Progenitor cell of endocrine pancreas (in vitro differentiated cells): ENCODE measurements at places on chromosomes 2 and 18. TPM values are rescaled to one million over a fixed set of nuclear protein-coding genes. Genes with fewer than 3 reads are reported as not detected.

The WDR7 gene
- 23.2 and 24.8 TPM in 2 replicates for total RNA-seq

DNA sequence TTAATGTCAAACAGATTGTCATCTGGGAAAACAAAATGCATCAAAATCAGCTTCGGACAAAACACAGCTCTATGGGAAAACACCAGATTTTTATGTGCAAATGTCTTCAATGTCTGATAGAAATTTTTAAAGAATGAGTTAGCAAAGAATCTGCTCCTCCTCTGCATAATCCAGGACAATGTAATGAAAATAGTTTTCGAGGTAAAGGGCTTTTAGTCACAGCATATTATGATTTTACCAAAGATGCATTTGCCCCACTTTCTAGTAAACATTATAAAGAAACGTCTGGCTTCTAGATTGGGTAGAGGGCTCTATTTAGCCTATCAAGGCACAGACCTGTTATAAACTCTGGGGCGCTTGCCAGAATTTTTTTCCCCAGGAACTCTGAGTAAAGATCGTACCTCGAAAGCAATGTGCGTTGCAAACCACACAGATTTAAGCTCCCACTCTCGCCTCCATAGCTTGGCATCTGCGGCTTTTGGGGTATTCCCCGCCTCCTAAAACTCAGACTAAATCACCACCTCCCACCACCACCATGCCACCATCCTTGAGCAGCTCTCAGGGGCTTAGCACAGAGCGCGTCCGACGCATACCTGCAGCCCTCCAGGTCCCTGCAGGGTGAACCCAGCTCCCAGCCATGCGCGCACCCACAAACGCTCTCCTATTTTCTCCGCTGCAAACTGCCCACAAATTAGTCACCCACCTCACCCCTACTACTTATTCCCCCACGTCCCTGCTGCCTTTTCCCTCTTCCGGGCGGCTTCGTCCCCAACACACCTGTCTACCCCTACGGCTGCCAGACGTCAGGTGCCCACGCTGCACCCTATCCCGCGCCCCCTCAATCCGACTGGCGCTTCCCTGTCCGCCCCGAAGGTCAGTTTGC is 829 bp downstream of the ACVR1C start:
- DNase-seq, result no peak

DNA sequence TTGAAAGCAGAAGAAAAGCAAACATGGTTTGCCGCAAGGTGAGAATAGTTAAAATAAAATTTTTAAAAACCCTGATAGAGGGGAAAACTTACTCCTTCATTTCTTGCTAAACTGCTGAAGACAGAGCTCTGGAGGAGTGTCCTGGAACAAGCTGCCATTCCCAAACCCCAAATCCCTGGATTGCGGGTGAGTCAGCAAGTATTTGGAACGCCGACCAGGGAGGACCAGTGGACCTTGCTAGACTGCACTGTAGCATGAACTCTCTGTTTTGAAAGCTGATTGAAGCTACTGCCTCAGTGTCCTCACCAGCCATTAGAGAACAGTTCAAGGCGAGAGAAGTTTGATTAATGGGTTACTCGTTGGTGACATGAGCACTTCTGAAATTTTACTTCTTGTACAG is 99.4 kb upstream of the RASGRP3 start:
- no peak for DNase-seq

The PLCL1 gene
- 41.1 and 48.3 TPM in 2 replicates for total RNA-seq

DNA sequence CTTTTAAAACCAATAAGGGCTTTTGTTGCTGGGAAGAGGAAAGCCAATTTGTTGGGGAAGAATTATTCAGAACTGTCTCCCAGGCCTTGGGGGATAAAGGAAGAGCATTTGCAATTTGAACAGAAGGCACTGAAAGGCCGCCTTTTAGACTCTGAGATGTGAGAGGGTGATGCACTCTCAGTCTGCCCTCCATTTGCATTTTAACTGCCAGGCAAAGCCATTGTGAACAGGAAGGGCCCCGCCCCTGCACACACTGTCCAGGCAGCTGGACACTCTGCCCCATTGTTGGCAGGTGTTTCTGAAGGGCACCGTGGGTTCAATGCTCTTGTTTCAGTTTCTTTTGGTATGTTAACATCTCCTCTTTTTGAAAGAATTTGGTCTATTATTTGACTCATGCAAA is 169.5 kb upstream of the COPS8 start:
- no peak for DNase-seq

The CTNNA2 gene
- 8.5 and 10.2 TPM in 2 replicates for total RNA-seq
